Fibroblast of skin of right biceps (primary cell): ENCODE measurements at places on chromosomes 1 and 21.

GRCh38 chr1:241140670-241141069 is 216.3 kb downstream of the RGS7 start:
- DNase-seq = no peak

GRCh38 chr1:182459949-182460348 is 10.0 kb downstream of the RGSL1 start:
- DNase-seq = no peak

- DNase-seq = peak; percentile 15
Measured at GRCh38 chr1:39328586-39329121, 124.2 kb downstream of the MACF1 start.

GRCh38 chr1:179953974-179954492 is 577 bp upstream of the CEP350 start:
- DNase-seq = peak; percentile 53

DNA sequence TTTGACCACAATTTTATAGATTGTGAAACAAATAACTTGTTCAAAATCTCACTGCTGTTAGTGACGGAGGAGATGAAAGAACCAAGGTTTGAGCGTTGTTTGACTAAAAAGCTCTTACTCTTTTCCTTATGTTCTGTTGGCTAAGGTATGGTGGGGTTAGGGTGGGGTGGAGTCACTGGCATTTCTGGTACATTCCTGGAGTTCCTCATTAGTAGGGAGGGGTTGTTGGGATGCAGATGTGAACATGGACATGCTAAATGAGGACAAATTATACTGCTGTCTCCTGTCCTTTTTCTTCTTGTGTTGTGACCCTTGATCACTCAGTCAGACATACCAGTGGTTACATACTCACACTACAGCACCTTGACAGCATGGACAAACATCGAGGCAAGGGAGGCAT is 26.2 kb upstream of the CD1D start:
- no peak for DNase-seq
